ENCODE measurements at places on chromosomes 1 and 21.

DNA sequence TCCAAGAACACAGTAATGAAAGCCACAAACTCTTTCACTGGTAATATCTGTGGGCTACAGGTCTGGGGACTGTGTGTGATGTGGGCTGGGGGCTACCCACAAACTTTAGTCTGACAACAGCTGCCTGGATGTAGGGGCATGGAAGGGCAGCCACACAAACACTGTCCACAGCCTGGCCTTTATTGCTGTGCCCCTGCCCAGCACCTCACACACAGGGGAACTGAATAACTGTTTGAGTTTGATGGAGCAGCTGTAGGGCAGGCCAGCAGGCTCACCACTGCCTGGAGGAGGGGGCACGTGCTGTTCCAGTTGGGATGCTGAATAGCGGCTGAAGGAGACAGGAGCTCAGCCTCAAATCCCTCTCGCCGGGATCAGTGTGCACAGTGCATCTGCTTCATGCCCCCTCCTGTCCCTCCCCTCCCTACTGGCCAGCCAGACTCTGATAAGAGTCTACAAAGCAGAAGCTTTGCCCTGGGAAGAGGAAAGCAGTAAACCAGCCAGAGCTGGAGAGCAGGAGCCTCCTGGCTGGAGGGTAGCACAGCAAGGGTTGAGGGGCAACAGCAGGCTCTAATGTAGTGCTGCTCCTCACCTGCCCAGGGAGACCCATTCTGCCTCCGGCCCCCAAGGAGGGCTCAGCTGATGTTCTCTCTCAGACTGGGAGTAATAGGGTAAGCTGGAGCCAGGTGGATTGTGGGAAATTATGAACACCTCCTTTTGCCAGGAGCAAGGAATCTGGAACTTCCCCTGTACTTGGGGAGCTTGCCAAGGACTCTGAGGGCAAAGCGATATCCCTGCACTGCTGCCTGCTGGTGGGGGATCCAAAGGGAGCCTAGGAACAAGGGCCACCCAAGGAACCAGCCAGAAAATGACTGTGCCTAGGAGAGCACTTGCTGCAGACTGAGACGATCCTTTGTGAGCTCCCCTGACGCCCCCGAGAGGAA is 70.2 kb upstream of the GOLT1A start:
- no peak for DNase-seq

GRCh38 chr1:206507284-206508129 is at the start of gene RASSF5:
RASSF5 (plus strand) TSS chr1:206507531; CDS start chr1:206507603, 72 bp downstream.
- peak; percentile 67 for DNase-seq

DNA sequence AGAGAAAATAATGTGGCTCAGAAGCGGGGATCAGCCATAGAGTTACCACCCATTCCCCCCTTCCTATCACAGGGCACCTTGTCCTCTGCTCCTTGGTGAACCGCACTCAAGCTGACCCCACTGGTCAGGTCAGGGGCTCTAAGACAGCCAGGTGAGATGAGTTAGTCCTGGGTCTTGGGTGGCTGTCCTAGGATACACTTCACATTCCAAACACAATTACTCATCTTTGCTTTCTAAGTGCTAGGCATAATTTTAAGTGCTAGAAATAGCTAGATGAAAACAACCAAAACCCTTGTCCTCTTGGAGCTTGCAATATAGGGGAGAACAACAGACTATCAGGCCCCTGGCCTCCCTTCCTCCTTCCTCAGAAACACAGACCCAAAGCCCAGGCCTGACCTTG is 7.8 kb upstream of the MUTYH start:
- no peak for DNase-seq

DNA sequence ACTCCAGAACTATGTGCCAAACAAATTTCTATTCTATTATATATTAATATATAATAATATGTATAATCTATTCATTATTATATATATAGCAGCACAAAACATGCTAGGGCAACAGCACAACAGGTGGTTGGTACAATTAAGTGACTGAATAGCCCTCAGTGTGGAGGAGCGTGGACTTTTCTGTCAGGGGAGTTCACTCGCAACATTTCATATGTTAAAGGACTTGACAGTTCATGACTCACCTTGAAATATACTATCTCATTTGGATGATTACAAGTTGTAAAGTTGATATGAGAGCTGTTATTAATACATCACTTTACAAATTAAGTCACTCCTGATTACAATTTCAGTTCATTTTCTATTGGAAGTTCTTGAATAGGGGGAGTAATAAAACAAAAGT is 178.4 kb downstream of the LHX8 start:
- DNase-seq = no peak

DNA sequence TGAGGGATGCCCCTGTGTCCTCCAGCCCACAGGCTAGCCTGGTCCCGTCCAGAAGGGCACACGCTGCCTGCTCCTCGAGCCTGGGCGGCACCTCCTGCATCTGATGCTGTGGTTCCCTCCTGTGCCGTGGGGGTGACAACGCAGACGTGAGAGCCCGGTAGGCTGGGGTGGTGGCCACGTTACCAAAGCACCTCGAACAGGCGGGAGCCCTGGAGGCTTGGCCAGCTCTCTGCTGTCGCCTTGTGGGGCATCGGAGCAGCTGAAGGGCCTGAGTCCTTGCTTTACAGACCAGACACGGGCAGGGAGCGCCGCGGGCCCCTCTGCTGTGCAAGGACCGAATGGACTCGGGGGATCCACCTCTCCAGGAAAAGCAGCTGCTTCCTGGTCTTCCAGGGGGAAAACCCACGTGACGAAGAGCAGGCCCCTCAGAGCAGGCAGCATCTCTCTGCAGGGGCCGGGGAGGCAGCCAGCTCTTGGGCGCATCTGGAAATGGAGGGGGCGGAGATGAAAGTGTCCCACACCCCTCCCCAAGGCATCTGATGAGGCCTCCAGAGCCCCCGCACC is 133.3 kb downstream of the NPHP4 start:
- DNase-seq = no peak

DNA sequence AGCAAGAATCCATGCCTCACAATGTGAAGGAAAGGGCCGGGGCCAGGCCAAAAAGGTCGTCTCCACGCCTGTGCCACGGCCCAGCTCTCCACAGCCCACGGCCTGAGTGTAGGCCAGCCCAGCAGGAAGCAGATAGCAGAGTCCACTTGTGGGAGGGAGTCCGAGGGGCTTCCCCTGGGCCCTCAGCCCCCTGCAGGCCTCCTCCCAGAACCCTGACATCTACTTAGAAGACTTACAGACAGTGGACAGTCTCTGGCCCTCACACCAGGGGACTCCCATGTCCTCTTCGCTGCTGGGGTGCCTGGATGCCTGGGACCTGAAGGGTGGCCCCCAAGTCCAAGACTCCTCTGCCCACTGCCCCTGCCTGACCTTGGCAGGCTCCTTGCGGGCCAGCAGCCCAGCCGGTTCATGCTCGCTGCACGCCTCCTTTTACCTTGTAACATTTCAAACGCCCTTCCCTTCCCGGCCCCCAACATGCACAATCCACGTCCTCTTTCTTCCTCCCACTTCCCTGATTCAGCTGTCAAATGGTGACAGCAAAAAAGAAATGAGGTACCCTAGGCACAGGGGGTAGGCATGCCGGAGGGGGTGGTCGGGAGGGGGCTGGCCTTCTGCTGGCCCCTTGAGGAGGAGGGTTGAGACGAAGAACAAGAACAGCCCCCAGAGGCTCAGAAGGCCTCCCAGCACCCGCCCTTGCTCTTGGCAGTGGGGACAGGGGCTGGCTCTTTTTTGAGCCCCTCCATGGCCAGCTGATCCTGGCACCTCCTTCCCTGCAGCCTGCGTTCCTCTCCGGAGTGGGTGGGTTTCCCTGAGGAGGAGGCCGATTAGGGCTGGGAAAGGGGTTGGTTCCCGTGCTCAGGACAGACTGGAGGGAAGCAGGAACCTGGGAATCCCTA is 997 bp upstream of the PTPN7 start:
- no peak for DNase-seq

- no peak for DNase-seq
Measured at GRCh38 chr1:63758791-63759190, 15.0 kb upstream of the ROR1 start.
